RKO (cell line): ENCODE measurements at places on chromosomes 12 and 14.

- no peak for DNase-seq
These were observed 33.4 kb upstream of the SMOC1 start for GRCh38 chr14:69845787-69846186.

DNA sequence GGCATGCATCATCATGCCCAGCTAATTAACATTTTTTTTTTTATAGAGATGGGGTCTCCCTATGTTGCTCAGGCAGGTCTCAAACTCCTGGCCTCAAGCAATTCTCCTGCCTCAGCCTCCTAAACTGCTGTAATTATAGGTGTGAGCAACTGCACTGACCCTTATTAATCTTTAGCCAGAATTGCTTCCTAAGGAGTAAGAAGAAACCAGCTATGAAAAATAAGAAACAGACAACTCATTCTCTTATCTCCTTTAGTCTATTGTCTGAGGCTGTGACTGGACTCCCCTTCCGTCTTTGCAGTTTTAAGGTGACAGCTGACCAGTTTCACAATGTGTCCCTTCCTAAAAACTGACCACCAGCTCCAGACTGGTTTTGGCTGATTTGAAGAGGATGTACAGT lies 52.4 kb downstream of the EMP1 start:
- DNase-seq: no peak

DNA sequence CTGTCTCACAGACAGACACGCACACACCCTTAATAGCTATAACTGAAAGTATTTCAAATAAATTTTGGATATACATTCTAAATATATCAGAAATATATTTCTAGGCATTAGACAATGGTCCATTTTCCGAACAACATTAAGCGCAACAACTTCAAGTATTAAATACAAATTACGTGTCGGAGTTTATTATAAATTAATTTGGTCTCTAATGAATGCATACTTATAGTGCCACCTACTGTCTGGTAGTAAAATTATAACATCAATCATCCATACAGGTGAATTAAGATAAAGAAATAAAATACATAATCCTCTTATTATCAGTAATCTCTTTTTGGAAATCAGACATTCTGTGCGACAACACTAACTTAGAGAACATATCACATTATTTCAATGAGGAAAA lies 27.2 kb upstream of the CMAS start:
- peak; percentile 39 for DNase-seq

DNA sequence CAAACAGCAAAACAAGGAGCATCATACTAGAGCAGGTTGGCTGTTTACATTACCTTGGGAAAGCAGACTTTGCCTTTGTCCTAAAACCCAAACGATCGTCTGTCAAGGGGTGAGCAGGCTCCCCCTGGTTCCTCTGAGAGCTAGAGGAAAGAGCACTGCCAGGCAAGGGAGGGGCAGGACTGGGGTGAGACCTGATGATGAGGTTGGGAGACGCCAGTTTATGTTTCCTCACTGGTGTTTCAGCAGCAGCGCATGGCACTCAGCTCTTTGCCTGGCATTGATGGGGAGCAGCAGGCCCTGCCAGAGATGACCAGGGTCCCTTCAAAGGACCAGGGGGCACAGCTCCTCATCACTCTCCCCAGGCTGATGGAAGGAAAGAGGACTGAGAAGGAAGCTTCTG lies 7.9 kb upstream of the KRT2 start:
- DNase-seq: no peak

- no peak for DNase-seq
These were observed 156.0 kb upstream of the DIO3 start for GRCh38 chr14:101405171-101405883.

- no peak for DNase-seq
These were observed 49.2 kb downstream of the HECTD4 start for GRCh38 chr12:112333019-112333418.

DNA sequence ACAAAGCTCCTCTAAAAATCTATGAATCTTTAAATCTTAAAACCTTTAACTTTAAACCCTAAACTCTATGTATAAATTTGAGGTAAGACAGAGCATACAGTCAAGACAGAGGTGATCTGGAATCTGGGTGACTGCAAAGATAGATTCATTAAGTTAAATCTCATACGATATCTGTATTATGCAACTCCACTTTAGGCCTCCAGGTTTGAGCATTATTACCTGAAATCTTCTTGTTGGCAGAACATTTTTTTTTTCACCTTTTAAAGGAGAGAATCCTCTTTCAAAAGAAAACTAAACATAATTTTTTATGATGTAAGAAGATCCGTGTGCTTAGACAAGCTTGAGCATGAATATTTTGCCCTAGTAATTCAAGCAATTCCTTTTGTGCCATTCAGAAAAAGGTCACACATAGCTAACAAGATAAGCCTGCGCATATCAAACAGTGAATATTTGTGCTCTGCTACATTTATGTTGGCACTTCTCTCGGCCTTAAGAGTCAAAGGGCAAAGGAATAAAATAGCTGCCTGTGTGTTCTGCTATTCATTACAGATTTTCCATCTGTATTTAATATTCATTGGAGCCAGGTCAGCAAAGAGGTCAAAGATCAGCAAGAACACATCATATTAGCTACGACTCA lies 163.3 kb downstream of the TMTC3 start:
- DNase-seq: no peak

DNA sequence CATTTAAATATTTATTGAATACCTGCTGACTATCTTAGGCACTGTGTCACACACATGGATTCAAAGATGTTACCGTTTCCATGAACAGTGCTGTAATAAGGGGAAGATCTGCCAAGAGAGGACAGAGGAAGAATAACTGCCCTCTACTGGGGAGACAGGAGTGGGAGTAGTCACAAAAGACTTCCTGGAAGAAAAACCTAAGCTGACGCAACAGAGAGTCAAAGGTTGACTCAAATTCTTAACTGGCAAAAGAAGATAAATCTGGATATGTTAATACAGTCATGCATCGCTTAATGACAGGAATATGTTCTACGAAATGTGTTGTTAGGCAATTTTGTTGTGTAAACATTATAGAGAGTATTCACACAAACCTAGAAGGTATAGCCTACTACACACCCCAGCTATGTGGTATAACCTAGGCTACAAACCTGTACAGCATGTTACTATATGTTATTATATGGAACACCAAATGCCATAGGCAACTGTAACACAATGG lies 51.5 kb downstream of the DCAF5 start:
- peak; percentile 66 for DNase-seq

GRCh38 chr12:23950775-23951451 lies 1.4 kb upstream of the SOX5 start:
- no peak for DNase-seq

DNA sequence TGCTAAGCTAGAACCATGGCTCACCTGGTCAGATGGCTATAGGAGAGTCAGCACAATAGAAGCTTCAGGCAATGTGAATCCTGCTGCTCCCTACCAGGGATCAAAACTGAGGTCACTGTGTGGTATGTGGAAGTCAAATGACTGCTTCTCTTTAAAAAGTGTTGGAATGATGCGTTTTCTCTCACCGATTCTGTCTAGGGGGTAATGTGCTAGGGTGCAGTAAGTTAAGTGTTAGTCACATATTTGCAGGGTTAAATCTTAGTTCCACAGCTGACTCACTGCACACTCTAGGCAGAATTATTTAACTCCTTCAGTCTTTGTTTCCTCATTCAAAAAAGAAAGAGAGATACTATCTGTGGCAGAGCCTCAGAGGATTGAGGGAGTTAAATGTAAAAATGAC lies 696.6 kb downstream of the DIO2 start:
- DNase-seq: no peak

- DNase-seq: no peak
These were observed 51.4 kb downstream of the SUSD6 start for GRCh38 chr14:69662636-69663299.

GRCh38 chr12:73598626-73599025 lies 939.0 kb upstream of the ATXN7L3B start:
- no peak for DNase-seq

GRCh38 chr14:43535231-43535838 lies 971.7 kb downstream of the FSCB start:
- DNase-seq: no peak

GRCh38 chr14:92991536-92991935 lies 68.6 kb downstream of the CHGA start:
- DNase-seq: no peak

GRCh38 chr14:31806249-31806648 lies 245.0 kb downstream of the NUBPL start:
- no peak for DNase-seq

- no peak for DNase-seq
These were observed 118.9 kb downstream of the SLC25A47 start for GRCh38 chr14:100442036-100442435.

DNA sequence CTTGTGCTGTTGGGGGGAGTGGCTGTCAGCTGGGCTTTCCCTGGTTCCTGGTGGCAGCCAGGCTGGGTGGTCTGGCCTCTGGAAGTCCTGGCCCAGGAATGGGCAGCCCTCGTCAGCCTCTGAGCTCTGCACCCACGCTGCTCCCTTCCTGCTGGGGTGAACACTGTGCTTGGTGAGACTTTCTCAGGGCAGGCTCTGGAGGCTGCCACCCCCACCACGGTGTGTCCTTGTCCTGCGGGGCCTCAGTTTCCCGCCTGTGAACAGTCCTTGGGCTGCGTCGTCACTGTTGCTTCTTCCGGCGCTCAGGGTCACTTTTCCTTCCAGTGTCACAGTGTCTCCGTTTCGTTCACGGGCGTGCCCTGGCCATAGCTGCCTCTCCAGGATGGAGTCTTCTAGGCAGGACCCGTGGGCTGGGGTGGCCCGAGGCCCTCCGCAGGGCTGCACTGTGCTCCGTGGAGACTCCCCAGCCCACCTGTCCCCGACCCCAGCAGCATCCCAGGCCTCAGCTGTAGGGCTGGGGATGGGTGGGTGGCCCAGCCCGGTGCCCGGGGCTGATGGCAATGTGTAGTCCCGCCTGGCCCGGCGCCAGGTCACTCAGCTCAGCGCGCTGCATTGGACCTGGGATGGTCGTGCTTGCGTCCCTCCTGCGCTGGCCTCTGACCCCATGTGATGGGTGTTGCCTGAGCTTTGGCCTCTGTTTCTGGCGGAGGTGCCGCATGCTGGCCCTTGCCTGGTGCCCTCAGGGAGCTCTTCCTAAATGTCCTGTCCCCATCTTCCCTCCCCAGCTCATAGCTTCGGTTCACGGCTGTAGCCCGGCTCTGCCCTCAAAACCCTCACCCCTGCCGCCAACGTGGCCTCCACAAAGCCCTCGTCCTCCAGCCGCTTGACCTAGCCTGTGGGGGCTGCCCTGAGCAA lies 6.8 kb downstream of the KIF26A start:
- no peak for DNase-seq

- DNase-seq: no peak
These were observed 508.5 kb downstream of the FOXG1 start for GRCh38 chr14:29274890-29275596.

DNA sequence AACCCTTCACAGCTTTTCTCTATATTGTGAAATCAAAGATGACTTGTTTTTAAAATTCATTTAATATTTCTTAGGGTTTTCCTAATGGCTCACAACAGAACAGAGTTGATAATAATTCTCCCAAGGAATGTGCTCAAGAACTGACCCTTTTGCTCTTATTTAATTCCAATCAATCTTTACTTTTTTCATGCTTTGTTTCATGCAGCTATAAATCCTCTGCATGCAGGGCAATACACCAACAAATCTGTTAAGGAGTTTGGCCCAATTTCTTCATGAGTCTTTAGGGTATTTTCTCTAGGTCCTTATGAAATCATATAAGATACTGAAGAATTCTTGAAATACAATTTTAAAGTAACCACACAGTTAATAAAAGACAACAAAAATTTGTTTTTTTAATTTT lies 264.2 kb downstream of the SLC6A15 start:
- no peak for DNase-seq

DNA sequence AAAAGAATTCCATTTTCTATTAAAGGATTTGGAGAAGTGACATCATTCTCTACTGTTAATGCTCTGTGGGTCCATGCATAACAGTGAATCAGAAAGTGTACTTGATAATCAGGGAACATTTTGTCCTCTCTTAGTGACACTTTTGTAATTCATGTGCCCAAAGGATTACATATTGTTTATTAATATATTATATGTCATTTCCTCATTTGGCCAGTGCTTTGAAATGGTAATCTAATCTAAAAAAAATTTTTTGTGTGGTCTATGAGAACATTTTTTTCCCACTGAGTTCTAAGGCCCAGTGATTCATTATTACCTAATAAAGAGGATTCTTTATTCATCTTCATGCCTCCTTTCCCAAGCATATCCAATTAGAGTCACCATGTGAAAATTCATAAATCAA lies 79.7 kb upstream of the MYF6 start:
- DNase-seq: peak; percentile 3

DNA sequence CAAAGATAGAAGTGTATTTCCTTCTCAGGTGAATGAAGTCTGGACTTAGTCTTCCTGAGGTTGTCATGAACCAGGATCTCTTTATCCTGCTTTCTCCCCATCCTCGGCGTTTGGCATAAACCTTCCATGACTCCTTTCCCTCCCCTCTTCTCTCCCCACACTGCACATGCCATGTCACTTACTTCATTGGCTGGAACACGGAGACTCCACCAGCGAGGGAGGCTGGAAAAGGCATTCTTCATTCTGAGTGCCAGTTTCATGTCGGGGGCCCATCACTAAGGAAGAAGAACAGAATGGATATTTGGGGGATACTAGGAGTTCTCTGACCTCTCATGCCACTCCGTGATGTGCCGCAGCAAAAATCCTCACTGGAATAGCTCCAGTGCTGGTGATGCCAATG lies 105.6 kb downstream of the VCPKMT start:
- DNase-seq: no peak

DNA sequence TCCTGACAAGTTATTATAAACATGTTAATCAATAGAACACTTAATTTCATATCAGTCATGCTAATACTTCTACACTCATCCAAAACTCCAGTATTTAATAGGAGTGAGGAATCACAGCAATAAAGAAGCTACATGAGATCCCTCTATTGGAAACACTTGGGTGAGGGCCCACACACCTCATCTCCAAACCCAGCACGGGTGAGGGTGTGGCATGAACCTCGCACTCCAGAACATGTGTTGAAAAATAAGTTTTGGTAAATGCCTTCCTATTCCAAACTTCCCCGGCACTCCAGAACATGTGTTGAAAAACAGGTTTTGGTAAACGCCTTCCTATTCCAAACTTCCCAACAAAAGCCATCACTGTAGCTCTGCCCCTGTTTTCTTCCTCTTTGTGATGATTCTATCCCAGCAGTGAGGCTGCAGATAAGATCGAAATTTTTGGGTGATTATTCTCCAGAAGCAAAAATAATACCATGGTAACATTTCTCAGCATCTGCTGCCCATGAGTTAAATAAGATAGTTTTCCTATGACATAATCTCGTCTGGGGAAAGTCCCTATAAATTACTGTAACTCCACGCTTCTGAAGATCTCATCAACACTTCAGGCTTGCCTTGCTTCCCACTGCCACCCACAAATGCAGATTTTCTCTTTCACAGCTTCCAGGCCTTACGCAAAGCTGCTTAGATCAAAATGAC lies 24.4 kb upstream of the PTPRB start:
- DNase-seq: no peak

DNA sequence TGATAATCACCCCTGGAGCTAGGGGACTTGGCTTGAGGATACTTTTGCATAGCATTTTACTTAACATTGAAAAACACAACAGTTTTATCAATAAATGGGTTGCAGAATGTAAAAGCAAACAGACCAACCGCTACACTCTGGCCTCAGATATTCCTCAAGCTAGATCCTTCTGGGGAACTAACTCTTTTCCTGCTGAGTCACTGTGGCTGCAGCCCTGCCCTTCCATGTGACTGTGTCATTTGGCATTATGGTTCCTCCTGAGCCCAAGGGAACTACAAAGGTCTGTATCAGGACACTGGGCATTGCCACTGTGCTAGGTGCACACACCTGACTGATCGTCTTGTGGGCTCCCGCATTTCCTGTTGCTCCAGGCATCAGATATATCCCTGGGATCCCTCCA lies 56.6 kb downstream of the TTC9 start:
- DNase-seq: no peak
